ENCODE measurements at places on chromosomes 13 and 19.

DNA sequence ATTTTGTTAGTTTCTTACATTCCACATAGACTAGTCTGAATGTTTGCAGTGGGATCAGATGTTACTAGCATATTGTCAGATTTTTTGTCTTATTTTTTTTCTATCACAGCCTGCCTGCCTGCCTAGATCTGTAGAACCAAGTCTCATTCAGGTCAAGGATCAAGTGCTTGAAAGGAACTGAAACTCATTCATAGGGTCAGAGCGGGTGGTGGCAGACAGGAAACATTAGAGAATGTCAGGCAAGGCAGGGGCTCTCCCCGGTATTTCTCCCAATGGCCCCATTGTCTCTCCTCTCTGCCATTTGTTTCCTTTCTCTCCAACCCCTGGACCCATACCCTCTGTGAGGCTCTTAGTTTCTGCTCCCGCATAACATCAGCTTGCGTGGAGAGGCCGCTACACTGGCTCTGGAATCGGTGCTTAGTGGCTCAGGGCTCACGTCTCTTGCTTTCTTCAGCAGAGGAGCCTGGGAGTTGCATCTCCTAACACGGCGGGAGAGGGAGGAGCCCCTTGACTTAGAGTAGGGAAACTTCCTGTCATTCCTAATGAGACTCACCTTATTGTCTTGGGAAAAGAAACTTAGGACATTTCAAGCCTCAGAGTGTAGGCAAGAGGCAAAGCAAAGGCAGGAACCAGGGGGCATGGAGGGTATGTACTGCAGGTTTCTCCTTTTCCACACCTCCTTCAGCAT, 35.6 kb upstream of the SPATA13 start:
- DNase-seq: no peak

DNA sequence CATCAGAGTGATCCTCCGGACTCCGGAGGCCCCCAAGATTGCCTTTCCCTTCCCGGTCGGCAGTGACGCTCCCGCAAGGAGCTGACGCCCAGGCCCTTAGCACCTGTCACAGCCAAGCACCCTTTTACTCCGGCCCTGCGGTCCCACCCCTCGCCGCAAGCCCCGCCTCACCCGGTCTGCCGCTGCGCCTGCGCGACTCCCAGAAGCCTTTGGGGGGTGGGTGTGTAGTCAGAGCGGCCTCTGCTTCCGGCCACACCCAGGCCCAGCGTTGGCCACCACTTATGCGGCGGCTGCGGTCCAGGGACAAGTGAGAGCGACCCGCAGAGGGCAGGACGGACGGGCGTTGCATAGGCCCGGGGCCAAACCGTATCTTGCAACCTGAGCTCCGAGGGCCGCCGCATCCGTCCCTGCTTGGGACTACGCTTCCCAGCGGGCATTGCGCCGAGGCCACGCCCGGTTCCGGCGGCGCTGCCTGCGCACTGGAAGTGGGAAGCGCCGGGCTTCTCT, 441 bp upstream of the ZFP28 start:
- DNase-seq: peak; percentile 97

DNA sequence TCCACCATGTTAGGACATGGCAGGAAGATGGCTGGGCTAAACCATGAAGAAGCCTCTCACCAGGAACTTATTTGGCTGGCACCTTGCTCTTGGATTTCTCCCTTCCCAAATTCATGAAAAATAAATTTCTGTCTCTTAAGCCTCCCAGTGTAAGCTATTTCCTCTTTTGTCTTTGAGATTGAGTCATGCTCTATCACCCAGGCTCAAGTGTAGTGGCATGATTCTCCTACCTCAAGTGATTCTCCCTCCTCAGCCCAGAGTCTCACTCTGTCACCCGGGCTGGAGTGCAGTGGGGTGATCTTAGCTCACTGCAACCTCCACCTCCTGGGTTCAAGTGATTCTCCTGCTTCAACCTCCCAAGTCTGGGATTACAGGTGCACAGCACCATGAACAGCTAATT, 12.6 kb downstream of the ZNF888 start:
- no peak for DNase-seq

- no peak for DNase-seq
Observed at GRCh38 chr13:59472134-59472533, 691.6 kb downstream of the DIAPH3 start.

DNA sequence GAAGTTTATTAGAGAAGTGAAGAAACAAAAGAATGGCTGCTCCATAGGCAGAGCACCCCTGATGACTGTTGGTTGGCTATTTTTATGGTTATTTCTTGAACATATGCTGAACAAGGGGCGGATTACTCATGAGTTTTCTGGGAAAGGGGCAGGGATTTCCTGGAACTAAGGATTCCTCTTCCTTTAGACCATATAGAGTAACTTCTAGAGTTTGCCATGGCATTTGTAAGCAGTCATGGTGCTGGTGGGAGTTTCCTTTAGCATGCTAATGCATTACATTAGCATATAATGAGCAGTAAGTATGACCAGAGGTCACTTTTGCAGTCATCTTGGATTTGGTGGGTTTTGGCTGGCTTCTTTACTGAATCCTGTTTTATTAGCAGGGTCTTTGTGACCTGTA, 38.7 kb upstream of the PCDH8 start:
- no peak for DNase-seq

DNA sequence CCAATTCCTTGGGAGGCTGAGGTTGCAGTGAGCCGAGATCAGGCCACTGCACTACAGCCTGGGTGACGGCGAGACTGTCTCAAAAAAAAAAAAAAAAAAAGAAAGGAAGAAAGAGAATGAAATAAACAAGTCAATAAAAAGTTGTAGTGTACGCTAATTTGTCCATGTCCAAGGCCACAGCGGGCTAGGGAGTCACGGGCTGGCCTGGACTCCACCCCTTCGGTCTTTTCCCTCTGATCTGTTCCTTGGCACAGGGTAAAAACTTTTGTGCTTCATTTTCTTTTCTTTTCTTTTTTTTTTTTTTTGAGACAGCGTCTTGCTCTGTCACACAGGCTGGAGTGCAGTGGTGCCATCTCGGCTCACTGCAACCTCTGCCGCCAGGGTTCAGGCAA, 19.4 kb upstream of the MKNK2 start:
- no peak for DNase-seq

DNA sequence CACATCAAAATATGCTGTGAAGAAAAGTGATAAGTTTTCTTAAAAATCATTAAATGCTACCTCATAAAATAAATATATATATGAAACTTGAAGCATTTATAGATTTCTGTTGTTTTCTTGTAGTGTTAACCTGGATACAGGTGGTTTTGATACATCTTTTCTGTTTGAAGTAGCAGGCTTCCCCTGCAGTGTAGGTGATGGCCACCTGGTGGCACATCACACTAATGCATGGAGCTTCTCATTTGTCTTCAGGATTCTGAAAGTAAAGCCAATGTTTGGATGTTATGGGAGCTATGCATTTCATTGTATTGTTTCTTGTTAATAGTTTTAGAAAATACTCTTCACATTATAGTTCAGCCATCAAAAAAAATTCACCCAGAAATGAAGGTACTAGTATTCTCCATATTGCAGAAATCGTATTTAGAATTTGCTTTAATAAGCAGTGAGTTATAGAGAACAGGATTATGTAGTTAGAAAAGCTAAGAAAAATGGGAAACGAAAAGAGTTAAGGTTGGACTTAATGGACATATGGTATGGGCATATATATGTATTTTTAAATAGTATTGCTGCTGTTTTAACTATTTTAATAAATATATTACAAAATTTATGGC, 18.7 kb downstream of the GPR180 start:
- no peak for DNase-seq

GRCh38 chr13:98445340-98446233, 131.3 kb downstream of the STK24 start:
- peak; percentile 16 for DNase-seq

- DNase-seq: no peak
Observed at GRCh38 chr19:21677696-21678418, 89.5 kb downstream of the ZNF100 start.

DNA sequence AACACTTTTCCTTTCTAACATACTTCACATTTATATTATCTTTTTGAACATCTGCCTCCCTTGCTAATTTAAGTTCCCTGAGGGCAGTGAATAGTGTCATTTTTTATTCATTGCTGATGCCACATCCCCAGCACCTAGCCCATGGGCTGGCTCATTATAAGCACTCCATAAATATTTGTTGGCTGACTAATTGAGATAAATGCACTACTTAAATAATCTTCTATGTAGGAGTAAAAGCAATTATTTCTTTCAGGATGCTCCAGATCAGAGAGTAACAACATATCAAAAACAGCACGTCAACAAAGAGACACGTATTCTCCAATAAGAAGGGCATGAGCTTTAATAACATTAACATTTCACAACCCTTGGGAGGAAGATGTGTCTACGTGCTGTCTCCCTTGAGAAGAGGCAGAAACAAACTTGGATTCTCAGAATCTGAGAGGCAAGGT, 228.2 kb downstream of the LHFPL6 start:
- DNase-seq: no peak

DNA sequence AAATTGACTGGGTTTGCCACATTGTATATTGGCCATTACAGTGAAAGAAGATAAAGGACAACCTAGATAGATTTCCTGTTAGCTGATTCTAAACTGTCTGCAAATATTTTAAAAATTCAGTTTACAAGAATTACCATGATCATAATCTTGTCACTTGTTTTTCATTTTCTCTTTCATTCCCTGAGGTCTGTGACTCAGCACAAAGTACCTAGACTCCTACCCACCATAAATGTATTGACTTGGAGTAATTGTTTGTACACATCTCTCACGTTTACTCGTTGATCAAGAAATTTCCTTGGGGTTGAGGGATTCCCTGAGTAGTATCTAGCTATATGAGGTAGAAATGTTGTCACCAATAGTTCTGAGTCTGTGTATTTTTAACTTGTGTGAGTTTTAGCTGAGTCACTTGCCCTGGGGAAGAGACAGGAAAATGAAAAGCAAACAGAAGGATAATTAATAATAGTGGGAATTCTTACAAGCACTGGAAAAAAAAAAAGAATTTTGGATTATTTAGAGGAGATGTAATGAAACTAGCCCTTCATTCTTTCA, 299.2 kb upstream of the DACH1 start:
- no peak for DNase-seq

DNA sequence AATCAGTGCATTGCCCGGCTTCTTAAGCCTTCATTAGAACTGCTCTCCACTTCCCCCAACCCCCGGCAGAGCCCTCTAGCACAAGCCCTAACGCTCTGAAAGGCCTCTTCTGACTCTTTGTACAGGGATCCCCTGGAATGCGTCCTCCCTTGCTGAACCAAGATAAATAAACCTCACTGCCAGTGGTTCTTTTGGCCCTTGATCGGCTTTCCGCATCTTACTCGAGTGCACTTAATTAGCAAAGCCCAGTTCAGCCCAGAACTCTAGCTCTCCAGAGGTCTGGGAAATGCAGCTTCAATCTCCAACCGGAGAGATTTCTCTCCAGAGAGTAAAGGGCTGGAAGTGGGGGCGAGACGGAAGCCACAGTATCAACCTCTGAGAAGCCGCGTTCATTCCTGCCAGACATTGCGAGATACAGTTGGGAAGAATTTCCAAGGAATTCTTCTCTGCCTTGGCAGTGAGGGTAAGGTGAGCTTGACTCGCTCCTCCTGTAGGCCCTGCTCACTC, 8.7 kb upstream of the ZNF444 start:
- no peak for DNase-seq

DNA sequence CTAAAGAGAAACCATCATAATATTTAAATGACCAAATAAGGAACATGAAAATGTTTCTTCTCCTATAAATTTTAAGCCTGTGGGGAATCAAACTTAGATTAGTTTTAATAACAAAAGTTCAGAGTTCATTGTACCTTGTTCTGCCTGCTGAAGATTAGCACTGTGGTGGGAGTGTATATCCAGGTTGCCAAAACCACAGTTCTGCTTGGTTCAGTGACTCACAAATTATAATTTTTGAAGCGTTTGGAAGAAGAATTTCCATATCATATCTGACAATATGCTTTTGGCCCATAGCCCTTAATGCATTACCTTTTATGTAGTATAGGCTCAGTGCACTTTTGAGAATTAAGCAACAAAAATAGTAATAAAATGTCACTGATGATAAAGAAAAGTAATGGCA, 545.2 kb downstream of the GPC6 start:
- DNase-seq: no peak

GRCh38 chr13:35475212-35475959, 1.1 kb downstream of the MAB21L1 start:
- DNase-seq: no peak

- no peak for DNase-seq
Observed at GRCh38 chr13:101026736-101027398, 352.3 kb upstream of the TMTC4 start.

DNA sequence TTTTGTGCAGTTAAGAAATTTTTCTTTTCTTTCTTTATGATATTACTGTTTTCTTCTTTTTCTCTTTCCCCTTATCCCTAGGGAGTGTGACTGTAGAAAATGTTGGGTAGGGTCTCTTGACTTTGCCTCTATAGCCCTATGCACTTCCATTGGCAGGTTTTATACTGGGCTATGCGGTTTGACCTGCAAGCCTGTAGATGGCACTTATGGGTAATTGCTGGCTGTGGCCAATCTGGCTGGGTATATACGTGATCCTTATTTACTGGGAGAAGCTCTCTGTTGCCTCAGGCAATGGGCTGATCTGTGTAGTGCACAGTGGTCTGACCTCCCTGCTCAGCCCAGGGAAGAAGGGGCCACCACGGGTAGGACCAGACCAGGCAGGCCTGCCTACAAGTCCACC, 78.8 kb downstream of the RAP2A start:
- no peak for DNase-seq

GRCh38 chr19:18951721-18952281, 10.8 kb upstream of the HOMER3 start:
- DNase-seq: no peak

- DNase-seq: no peak
Observed at GRCh38 chr13:114057166-114058050, 75.0 kb downstream of the RASA3 start.
